ENCODE measurements at places on chromosomes 6 and 20.

- DNase-seq, result peak; percentile 20
Measured at GRCh38 chr6:131062241-131063027, 611 bp downstream of the EPB41L2 start.

- no peak for DNase-seq
Measured at GRCh38 chr20:825710-826421, 7.6 kb upstream of the FAM110A start.

GRCh38 chr6:357791-358341 is 33.7 kb upstream of the IRF4 start:
- no peak for DNase-seq

DNA sequence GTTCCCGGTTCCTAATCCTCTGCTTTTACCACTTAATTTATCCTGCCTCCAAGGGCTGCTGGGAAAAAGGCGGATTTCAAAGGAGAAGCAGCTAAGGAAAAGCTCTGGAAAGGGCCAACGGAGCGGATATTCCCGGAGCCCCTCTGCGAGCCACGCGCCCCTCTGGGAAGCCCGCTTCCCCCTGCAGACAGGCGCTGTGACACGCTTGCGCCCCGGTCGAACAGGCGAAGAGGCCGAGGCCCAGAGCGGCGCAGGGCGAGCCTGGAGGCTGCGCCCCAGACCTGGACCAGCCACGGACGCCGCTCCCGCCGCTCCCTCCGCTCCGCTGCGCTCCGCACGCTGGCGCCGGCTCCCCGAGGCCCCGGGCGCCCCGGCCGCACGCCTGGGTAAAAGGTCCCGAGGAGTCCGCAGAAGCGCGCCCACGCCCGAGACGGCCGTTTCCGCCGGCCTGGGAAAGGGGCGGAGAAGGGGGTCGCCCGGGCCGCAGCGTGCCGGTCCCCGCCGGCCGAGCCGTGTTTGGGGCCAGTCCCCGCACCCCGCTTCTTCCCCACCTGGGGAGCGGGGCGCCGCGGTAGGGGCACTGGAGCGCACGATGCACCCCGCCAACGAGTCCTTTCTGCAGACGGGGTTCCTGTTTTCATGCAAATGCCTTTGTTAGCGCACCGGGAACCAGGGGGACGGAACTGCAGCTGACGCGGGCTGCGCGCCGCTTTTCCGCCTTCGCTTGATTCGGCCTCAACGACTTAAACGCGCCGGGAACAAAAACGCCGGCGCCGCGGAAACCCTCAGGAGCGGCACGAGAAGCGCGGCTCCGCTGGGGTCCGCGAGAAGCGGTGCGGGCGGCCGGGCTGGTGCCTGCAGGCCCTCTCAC is 91.9 kb upstream of the SIRPA start:
- DNase-seq, result peak; percentile 55

GRCh38 chr6:62286470-62286843 is 432 bp upstream of the KHDRBS2 start:
- DNase-seq, result no peak

All from fibroblast of the aortic adventitia (primary cell).